Stimulated activated CD8-positive, alpha-beta memory T cell treated with anti-CD3 and anti-CD28 coated beads, Interleukin-12 subunit alpha, Interleukin-12 subunit beta, amount 100 ng/mL, for 4 hours (primary cell): ENCODE measurements at places on chromosomes 7 and 10.

DNA sequence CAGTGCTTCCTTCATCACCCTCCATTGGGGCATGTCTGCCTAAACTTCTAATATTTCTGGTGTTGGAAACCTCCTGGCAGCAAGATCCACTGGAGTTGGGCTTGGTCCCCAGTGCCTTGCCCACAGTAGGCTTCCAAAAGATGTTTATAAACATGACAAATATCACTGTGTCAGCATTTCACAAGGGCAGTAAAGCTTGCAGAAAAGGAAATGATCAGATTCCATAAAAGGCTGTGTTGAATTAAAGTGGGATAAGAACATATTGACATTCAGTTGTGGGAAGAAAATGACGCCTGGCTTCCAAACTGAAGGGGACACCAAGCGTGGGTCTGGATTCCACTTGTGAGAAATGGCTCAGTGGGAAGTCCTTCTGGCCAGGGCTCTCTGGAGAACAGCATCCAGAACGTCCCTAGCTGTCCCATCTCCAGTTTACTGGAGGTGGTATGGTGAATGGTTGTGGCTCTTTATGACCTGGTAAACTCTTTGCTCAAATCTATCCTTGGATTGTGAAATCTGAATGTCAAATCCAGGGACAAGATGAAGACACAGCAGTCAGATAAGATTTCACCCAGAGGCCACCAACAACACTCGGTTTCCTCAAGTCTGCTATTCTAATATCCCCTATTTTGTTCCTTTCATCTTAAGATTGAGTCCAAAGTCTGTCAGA, 287.2 kb downstream of the TNS3 start:
- no peak for DNase-seq

DNA sequence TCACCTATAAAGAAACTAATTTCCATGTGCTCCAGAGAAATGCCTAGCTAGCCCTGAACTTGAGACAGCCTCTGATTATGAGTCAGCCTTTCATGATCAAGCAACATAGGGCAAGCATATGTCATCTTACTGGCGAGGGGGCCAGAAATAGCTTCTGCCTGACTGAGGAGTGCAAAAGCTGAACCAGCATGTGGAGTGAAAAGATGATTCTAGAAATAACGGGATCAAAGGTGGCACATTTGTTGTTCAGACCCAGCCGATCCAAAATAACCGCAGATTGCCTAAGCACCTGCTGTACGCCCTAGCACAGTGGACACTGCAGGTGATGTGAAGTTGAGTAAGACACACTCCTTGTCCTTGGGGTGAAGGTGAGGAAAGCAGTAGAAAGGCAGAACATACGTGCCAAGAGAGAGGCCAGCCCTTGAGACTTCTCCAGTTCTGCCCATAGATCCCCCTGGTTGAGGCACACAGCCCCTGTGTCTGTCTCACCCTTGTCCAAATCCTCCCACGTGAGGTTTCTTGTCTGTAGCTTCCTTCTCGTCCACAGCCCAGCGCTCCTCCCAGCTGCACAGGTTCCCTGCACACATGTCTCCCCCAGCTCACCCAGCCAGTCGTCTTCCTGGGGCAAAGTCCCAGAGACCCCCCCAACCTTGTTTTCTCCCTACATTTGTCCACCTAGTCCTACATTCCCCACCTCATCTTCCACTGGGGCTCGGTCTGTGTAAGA, 2.8 kb upstream of the BCL7B start:
- DNase-seq, result no peak

- DNase-seq, result no peak
These were observed 616.1 kb downstream of the PTPRN2 start for GRCh38 chr7:157971501-157971900.

DNA sequence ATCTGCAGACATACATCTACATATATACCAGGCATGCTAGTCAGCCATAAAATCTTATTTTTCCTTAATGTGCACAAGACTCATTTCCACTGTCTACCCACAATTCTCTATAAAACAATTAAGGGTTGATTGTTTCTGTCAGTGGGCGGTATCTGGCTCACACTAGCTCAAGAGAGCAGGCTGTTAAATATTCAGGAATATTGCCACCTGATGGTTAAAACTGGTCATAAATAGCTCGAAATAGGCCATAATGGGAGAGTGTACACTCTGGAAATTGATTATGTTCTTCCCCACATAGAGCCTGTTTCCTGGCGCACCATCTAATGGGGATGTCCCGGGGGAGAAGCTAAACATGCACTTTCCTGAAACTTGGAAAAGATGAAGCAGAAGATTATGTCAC, 620.6 kb upstream of the ANKRD30A start:
- no peak for DNase-seq

DNA sequence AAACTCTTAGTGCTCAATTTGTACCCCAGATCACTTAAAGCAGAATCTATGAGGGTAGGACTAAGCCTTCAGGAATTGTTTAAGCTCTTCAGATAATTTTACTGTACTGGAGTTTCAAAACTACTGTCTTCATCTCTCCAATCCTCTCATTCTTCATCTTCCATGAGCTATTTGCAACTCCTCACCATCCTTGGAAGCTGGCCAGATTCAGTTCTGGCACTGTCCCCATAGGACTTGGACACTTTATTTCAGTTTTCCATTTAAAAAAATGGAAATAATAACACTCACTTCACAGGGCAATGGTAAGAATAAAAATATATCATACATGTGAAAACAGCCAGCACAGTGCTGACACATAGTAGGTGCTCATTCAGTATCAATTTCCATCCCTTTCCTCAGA, 74.6 kb downstream of the PPP1R17 start:
- no peak for DNase-seq

DNA sequence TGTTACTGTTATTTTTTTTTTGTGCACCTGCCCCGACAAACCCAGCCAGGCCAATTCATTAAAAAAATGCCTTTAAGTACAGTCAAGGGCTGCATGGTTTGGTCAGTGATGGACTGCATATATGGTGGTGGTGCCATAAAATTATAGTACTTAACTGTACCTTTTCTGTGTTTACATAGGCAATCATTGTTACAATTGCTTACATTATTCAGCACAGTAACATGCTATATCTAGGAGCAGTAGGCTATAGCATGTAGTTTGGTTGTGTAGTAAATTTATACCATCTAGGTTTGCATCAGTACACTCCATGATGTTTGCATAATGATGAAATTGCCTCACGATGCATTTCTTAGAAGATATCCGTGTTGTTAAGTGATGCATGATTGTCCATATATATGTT, 58.0 kb downstream of the STK31 start:
- DNase-seq, result no peak

DNA sequence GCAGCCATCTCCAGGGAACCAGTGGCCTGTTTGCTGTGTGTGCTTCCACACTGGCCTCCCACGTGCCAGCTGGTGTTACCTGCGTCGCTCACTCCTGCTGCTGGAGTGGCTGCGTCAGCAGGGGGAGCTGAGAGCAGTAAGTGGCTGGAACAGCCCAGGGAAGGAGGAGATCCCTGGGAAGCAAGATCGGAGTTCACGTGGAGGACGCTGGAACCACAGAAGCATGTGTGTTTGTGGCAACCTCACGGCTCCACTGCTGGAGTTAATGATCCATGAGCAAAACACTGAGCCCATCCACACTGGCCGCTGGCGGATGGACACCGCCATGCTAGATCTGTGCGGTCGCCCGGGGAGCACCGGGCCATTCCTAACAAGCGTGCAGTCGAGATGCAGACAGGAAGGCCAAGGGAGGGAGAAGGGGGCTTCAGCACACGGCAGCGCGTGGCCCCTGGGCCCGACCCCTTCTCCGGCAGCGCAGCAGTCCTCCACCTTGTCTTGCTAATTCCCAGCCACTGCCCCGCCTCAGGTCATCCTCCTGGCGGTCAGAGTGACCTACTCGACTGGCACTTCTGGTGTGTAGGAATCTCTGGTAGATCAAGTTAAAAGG, 68.5 kb upstream of the EEPD1 start:
- no peak for DNase-seq
